ENCODE measurements at places on chromosomes 3 and 15.

- no peak for DNase-seq
These were observed 33.7 kb downstream of the PSTPIP1 start for GRCh38 chr15:77028451-77029165.

- no peak for DNase-seq
These were observed 488.7 kb upstream of the AGTR1 start for GRCh38 chr3:148208975-148209374.

DNA sequence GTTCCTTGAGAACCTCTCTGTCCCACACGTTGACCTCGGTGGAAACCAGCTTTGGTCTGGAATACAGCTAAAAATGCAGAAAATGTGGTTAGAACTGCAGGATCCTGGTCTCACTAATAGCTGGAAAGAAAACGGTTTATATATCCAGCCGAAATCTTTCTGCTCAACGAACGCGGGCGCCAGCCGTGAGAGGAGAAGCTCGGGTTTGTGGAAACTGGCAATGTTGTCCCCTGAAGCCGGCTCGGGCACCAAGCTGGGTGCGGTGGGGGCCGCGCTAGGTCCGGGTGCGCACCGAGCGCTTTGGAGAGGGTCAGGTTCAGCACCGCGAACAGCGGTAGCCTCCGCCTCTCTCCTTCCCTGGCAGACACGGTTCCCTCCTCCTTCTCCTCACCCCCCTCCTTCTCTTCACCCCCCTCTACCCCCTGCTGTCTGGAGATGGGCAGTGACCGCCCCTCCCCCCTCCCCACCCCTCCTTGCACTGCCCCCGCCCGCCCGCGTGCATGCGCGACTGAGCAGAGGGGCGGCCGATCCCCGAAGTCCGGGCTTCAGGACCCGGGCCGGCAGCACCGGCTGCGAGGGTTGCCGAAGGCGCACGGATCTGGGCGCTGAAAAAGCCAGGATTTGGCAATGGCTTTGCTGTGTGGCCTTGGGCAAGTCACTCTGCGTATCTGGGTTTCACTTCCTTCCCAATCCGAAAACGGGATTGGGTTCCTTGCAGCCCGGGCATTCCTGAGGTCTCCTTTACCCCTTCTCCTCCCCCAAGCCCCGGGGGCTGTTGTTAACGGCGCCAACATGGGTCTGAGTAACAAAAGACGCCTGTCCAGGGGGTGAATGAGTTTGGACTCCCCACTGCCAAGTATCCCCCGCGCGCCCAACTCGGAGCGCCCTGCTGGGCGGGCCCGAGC, at the start of gene SKOR1:
SKOR1 (plus strand) TSS at position 534 of the 905 bp plus-strand sequence; CDS start at position 628, 94 bp downstream.
- DNase-seq = no peak

DNA sequence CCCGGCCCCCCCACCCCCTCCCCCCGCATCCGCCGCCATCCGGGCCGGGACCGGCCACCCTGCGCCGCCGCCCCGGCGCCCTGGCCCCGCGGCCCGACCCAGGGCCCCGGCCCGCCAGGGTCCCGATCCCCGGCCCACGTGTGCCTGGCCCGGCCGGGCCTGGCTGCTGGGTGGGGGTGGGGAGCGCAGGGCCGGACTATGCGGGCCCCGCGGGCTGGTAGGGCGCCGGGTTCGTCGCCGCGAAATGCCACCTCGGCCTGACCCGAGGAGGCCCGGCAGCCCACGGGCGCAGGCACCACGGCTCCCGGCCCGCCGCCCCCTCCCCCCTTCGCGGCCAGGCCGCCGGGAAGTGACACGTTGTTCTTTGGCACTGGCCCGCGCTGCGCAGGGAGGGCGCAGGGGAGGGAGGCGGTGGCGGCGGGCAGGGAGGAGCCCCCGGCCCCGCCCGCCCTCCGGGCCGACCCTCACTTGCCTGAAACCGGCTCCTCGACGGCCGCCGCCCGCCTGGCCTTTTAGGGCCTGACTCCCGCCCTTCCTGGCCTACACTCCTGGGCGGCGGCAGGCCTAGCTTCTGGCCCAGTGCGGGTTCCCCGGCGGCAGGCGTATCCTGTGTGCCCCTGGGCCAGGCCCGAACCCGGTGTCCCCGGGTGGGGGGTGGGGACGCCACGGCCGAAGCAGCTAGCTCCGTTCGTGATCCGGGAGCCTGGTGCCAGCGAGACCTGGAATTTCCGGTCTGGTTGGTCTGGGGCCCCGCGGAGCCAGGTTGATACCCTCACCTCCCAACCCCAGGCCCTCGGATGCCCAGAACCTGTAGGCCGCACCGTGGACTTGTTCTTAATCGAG, 515 bp downstream of the EIF4G1 start:
- peak; percentile 63 for DNase-seq

DNA sequence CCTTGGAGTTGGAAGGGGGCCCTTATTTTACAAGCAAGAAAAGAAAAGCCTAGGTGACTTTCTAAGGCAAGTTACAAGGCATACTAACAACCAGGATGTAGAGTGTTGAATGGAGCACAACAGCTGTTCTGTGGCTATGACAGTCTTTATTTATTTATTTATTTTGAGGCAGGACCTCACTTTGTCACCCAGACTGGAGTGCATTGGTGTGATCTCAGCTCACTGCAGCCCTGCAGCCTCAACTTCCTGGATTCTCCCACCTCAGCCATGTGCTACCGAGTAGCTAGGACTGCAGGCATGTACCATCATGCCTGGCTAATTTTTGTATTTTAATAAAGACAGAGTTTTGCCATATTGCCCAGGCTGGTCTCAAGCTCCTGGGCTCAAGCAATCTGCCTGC, 973.4 kb downstream of the ROBO1 start:
- no peak for DNase-seq

GRCh38 chr3:14535616-14536015, 4.5 kb downstream of the GRIP2 start:
- no peak for DNase-seq

GRCh38 chr3:15822281-15822680, 24.5 kb upstream of the ANKRD28 start:
- DNase-seq = no peak

- no peak for DNase-seq
These were observed 24.3 kb downstream of the CACNA2D3 start for GRCh38 chr3:54146506-54147239.

DNA sequence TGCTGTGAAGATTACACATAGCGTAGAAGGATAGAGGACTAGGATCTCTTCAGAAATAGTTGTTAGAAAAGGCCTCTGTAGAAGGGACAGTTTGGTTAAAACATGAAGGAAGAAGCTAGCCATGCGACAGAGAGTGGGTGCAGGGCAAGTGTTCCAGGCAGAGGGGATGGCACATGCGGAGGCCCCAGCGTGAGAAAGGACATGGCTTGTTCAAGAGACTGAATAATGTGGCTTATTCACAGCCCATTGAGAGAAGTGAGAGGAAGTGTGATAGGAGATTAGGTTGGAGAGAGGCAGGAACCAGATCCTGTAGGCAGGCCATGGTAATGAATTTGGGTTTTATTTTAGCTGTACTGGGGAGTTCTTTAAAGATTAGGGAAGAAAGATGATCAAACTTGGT, 56.4 kb downstream of the NEO1 start:
- no peak for DNase-seq

DNA sequence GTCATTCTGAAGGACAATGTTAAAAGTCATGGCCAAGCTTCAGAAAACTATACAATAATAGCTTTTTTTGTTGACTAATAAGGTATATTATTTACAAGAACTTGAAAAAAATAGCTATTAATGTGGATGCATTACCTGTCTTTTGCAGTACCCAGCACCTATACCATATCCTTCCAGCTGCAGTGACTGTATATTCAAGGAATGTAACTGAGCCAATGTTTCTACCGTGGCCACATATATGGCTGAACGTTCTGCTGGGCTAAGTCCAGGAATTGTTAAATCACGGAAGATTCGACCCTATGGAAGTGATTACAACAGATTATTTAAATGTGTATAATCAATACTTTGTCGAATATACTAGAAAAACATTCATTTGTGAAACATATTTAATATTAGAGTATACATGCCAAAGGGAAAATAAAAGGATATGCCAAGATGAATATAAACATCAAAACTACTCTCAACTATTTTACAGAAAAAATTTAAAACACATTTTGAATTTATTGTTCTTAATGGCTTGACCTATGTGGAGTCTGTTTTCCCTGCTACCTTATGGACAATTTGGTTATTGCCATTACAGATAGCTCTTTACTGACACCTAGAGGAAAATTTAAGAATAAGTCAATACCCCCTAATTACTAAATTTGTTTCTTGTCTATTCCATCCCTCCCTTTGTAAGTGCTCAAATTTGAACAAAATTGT, 17.6 kb downstream of the ACAD11 start:
- no peak for DNase-seq

- no peak for DNase-seq
These were observed 5.5 kb downstream of the TAGLN3 start for GRCh38 chr3:112004187-112004586.

GRCh38 chr3:27657404-27657803, 64.7 kb downstream of the EOMES start:
- DNase-seq = no peak

- DNase-seq = no peak
These were observed 21.8 kb upstream of the EPB42 start for GRCh38 chr15:43242616-43243015.

- no peak for DNase-seq
These were observed 20.7 kb downstream of the CEP19 start for GRCh38 chr3:196691386-196691785.

GRCh38 chr3:56012721-56013120, 455.5 kb downstream of the ERC2 start:
- no peak for DNase-seq

- DNase-seq = no peak
These were observed 43.0 kb upstream of the MYRIP start for GRCh38 chr3:39766433-39766832.

GRCh38 chr3:171044384-171044783, 17.9 kb upstream of the SLC2A2 start:
- no peak for DNase-seq

DNA sequence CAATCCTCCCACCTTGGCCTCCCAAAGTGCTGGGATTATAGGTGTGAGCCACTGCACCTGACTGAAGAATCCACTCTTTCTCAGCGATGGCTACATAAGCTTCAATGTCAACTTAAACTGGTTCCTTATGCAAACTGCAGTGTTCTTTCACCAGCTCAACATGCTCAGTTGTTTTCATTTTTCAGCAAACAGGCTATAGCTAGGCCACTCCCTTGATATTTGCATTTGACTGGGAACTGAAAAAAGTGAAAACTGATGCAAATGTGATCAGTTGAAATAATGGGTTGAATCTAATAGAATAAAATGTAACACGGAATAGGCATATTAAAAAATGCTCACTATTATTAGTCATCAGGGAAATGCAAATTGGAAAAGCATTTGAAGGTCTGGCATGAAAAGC, 74.2 kb upstream of the GCNT3 start:
- DNase-seq = no peak

- no peak for DNase-seq
These were observed 54.4 kb downstream of the DCUN1D1 start for GRCh38 chr3:182925944-182926337.

DNA sequence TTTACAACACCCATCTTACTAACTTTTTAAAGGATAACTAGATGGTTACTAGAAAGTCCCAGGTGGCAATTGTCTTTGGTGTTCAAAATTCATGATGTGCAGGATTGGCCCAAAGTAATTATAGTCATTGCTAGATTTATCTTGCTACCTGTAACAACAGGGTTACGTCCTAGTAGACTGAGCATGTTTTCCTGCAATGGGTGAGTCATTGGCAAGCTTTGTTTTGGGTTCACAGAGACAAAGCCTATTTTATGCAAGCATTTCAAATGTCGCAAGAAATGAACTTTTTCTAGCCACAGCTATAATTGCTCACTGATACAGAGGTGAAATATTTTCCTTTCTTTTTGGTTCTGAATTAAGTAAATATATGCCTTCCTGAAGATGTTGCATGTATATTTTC, 267.6 kb downstream of the AGBL1 start:
- no peak for DNase-seq

DNA sequence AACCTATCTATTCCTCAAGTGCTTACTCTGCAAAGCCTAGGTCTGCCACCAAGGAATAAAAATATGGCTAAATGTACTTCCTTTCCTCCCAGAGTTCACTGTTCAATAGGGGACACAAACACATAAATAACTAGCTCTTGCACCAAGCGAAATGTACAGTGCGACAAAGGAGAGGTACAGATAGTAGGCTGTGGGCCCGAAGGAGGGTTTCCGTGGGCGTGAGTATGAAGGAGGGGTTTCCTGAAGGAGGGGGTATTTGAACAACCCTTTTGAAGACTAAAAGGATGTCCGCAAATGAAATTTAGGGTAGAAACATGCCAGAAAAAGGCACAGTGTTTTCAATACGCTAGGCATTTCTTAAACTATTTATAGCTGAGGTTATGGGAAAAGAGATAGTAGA, 207.9 kb downstream of the LPP start:
- no peak for DNase-seq

GRCh38 chr15:81071120-81071519, 63.0 kb upstream of the CFAP161 start:
- DNase-seq = no peak

DNA sequence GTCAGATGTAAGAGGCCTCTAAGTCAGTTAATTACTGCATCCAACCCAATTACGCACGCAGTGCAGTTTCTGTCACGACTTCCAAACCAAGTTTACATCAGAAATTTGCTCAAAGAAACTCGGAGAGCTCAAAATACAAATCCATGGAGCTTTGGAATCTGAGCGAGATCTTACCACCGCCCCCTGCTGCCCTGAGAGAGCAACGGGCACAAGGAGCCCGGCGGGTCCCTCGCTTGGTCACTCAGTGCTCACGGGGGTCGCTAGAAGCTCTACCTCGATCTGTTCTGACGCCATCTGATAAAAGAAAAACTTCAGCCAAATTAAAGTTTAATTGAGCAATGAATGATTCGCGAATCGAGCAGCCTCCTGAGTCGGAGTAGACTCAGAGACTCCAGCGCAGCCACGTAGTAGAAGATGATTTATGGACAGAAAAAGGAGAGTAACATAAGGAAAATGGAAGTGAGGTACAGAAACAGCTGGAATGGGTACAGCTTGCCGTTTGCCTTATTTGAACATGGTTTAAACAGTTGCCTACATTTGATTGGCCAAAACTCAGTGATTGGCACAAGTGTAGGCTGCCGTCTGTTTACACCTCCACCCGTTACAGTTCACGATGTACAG, 232.7 kb upstream of the ATP10A start:
- no peak for DNase-seq

DNA sequence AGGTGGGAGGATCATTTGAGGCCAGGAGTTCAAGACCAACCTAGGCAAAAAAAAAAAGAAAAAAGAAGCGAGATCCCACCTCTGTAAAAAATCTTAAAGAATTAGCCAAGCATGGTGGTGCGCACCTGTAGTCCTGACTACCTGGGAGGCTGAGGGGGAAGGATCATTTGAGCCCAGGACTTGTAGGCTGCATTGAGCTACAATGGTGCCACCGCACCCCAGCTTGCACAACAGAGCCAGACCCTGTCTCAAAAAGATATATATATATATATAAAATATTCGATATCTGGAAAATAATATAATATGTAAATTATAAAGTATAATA, 1.1 kb upstream of the IMP3 start:
- no peak for DNase-seq
